Heart left ventricle (tissue), 16 donors: ENCODE measurements at places on chromosomes 16 and 17. TPM values are rescaled to one million over a fixed set of nuclear protein-coding genes. Genes with fewer than 3 reads are reported as not detected.

TMEM92 gene
- not detected for total RNA-seq

TUBB3 gene
- total RNA-seq = 2.3 TPM

DYNLRB2 gene
- total RNA-seq = not detected

- DNase-seq = no peak
Observed at GRCh38 chr16:15988268-15989013, 39.0 kb downstream of the ABCC1 start.

GRCh38 chr17:79005063-79005861 lies 4.3 kb downstream of the CANT1 start:
- peak; percentile 15 for DNase-seq

DNA sequence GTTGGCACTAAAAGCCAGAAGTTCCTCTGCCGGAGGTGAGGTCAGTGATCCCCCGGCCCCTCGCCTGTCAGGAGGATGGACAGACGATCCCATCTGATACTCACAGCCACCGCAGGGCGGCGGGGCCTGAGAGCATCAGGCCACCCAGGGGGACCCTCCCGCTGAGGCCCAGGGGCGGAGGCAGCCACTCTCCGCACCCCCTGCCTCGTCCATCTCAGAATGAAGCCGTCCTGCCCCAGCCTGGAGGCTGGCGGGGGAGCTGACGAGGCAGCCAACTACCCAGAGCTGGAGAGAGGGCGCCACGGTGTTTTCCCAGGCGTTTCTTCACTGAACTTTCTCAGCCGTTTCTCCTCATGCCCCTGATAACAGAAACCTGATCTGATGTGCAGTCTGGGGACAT lies 22.6 kb downstream of the TPSD1 start:
- DNase-seq = no peak

DNA sequence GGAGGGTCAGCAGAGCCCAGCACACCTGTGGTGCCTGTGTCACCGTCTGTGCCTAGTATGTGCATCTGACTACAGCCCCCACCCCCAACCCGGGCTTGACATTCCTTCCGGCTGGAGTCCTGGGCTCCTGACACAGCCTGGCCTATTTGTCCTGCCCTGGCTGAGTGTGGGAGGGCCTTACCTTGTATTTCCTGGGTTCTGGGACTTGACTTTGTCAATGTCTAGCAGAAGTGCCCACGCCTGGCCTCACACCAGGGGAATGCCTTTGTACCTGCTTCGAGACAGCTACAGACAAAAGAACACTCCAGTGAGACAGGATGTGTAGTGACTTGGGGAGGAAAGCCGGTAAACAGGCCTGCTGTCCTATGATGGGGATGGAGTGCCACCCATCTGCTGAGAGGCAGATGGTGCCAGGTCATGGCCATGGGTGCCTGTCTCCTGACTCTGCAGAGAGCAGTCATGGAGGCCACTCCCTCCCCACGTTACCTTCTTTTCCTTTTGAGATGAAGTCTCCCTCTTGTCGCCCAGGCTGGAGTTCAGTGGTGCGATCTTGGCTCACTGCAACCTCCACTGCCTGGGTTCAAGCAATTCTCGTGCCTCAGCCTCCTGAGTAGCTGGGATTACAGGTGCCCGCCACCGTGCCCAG lies 42.8 kb downstream of the TNFRSF13B start:
- no peak for DNase-seq

DNA sequence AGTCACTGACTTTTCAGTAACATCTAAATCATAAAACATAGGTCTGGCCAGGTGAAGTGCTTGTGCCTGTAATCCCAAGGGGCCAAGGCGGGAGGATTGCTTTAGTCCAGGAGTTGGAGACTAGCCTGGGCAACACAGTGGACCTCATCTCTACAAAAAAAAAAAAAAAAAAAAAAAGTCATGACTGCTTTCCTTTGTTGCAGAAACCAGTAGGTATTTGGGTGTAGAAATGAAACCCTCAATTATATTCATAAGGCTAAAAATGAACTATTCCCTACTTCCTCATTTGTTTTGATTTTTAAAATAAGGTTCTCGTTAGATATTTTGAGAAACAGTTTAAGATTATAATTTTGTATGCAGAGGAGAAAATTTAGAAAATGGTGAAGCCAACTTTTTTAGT lies 26.0 kb downstream of the PITPNC1 start:
- DNase-seq = no peak

DNA sequence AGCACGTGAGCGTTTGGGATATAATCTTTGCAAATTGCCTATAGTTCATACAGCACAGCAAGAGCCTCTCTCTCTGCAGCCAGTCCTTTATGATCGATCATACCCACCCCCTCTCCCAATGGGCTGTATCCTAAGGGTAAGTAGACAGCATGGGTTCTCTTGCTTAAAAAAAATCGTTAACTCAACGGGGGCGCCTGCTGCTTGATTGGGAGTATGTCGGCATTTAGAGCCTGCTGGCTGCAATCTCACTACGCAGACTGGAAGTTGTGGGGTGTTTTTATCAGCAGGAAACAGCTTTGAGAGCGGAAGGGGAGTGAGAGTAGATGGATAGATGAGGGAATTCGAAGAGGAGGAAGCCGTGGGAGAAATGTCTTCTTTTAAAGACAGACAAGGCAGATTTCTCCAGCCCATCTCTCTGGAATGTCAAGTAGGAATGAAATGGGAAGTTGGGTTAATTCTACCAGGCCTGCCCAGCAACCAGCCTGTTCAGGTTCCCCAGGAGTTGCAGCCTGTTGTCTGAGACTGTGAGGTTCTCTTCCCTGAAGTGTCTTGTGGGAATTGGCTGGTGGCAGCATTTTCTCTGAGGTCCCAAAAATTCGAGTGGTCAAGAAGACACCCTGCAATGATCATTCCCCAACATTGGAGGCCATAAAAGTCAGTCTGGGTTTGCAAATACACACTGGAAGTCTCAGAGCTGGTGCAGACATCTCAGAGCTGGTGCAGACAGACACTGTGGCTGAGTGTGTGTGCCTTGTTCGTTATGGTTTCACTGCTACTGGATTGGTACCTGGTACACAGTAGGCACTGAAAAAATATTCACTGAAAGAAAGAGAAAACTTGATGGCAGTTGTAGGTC lies 65.6 kb downstream of the PRKCB start:
- DNase-seq = no peak
